ENCODE measurements at places on chromosomes 13 and 19.

- DNase-seq = no peak
Observed at GRCh38 chr13:27556109-27556508, 64.2 kb downstream of the LNX2 start.

GRCh38 chr13:104954210-104954609 is 1581.3 kb downstream of the EFNB2 start:
- no peak for DNase-seq

- DNase-seq = no peak
Observed at GRCh38 chr19:55157064-55157908, at the start of gene TNNI3. Gene TNNI3, minus strand, starts transcription at chr19:55157732. Its CDS starts 143 bp downstream, at chr19:55157589.

- DNase-seq = no peak
Observed at GRCh38 chr13:112346173-112346898, 29.8 kb upstream of the SPACA7 start.

- DNase-seq = no peak
Observed at GRCh38 chr19:56015756-56016155, 29.2 kb downstream of the NLRP5 start.

DNA sequence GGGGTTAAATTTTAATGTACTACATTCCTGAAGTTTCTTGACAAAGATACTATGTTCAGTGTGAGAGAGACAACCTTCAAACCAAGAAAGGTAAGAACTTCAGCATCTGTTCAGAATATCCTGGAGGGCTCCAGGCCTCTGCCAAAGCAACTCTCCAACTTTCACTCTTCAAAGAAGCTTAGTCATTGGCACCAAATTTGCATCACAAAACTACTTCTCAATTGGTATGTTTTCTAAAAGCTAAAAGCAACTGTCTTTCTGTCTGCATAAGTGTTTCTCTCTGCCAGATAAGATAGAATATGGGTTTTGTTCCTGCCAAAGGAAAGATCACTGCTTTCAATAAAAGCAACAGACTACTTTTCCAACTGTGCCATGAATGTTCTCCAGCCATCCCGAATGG is 187.4 kb downstream of the SUCLA2 start:
- no peak for DNase-seq

GRCh38 chr13:47288546-47288945 is 391.7 kb upstream of the HTR2A start:
- DNase-seq = no peak

DNA sequence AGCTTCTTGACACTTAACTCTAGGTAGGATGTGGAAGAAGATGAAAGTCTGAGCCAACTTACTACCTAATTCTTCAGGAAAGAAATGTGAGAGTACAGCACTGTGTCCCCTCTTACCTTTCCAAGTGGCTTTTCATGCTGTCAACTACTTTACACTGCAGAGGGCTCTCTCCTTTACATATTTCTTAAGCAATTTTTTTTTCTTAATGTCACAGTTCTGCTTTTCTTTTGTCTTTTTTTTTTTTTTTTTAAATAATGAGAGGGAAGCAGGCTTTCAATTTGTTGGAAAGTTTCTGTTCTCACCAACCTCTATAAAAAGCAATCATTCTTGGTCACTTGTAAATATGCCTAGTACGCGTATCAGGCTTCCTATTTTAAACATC is 212.7 kb upstream of the MIR17HG start:
- DNase-seq = no peak

GRCh38 chr13:21998279-21998990 is 327.6 kb downstream of the FGF9 start:
- no peak for DNase-seq

DNA sequence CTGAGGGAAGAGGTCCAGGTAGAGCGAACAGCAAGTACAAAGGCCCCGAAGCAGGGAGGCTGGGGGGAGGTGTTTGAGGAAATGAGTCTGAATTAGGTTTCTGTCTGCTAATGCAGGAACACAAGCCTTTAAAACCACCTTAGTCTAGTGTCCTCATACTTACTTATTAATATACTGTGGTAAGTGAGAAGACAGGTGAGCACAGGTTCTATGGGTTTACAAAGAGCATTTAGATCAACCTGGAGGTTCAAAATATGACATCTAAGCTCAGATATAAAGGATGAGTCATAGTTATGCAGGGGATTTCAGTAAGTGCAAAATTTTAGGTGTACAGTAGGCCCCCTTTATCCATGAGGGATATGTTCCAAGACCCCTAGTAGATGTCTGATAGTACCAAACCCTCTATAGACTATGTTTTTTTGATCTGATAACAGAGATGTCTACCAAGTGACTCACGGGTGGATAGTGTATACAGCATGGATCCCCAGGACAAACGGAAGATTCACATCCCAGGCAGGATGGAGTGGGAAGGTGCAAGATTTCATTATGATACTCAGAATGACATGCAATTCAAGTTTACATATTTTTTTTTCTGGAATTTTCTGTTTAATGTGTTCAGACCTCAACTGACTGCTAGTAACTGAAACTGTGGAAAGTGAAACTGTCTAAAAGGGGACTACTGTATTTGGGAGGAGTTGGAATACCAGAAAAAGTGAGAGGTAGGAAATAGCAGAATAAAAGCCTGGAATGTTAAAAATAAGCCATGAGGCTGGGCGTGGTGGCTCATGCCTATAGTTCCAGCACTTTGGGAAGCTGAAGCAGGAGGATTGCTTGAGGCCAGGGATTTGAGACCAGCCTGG is 18.2 kb upstream of the MED4 start:
- no peak for DNase-seq

DNA sequence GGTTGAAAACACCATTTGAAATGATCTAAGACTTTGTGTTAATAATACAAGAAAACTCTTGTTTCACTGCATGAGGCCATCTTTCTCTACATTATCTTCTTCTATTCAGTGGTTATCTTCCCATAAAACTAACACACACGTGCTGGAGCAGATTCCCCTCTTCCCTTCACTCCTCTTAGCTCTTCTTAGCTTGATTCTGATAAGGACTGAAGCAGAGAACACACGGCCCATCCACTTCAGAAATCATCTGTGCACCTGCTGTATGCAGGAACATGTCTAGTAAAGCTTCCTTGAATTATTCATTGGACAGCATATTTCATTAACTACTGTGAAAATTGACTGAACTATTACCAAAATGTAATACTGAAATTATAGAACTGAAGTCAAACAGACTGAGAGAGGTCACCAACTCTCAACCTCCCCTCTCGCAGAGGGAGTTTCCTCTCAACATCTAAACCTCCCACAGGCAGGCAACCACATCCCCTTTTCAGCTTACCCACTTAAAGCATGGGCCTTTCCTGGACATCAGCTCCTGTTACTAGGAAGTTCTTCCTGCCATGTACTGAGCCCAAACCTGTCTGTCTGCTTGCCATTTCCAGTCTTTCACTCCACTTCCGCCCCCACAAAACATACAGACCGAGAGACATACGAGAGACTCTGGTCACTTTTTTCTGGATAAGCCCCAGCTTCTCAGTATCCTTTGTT is 113.9 kb downstream of the CRYL1 start:
- no peak for DNase-seq

GRCh38 chr19:47713046-47714021 is at the start of gene EHD2:
Gene EHD2, plus strand, starts transcription at chr19:47713422. Its CDS starts 3,191 bp downstream, at chr19:47716613.
- peak; percentile 56 for DNase-seq

DNA sequence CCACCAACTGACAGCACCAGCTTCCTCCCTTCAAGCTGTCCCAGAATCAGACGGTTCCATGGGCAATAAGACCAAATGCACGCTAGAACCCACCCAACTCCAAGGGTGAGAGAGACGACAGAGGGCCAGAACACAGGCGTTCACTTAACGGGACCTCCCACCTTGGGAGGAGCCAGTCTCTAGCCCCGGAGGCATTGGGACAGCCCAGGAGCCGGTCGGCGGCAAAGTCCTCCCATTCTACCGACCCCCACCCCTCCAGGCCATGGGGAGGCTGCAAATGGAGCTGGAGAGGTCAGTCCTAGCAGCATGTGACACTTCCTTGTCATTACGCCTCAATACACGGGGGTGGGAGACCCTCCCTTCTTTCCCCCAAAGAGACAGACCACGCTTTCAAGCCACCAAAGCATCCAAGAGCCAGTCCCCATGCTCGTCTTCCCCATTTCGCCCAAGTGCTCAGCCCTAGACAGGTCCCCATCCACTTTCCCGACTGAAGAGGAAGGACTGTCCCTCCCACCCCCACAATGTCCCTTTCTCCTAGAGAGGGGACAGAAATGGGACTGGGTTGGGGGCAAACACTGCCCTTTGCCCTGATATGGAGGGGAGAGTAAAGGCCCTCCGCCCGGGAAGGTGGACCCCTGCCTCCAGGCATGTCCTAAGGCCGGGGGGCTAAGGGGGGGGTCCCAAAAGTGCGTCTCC is 964 bp downstream of the KHSRP start:
- no peak for DNase-seq

DNA sequence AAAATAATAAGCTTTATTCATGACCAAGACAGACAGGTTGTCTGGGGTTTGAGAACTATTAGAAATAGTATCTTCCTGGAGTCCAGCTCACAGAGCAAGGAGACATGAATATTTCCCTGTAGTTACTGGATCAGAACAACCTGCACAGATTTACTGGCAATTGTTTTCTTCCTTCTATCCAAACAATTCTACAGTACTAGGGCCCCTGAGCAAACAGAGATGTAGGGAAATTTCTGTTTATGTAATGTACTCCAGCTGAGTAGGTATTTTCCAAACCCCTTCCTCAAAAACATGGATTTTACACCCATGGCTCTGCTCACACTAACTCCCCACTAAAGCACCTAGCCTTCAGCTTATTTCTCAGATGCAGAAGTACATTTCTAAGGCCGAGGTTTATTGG is 557.6 kb downstream of the GPC6 start:
- DNase-seq = no peak

DNA sequence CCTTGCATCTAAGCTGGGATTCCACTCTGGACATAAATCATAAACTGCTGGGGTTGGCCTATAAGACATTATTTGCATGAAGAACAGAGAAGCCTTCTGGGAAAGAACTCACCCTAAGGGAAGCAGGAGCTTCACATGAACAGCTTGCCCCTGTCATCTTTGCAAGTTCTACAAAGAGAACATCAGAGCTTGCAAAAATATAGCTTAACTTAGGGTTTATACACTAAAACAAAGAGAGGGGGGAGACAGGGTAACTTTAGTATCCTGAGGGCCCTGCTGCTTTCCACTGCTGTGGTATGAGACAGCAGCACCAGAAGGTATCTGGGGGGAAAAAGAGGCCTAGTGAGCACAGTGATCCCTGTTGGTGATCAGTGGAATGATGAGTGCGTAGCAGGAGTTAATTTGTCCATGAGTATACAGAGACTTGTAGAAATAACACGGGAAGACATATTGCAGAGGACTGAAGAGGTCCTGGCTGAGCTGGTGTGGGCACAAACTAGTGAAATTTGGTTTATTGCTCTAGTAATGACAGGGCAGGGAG is 116.1 kb upstream of the TSC22D1 start:
- DNase-seq = no peak

DNA sequence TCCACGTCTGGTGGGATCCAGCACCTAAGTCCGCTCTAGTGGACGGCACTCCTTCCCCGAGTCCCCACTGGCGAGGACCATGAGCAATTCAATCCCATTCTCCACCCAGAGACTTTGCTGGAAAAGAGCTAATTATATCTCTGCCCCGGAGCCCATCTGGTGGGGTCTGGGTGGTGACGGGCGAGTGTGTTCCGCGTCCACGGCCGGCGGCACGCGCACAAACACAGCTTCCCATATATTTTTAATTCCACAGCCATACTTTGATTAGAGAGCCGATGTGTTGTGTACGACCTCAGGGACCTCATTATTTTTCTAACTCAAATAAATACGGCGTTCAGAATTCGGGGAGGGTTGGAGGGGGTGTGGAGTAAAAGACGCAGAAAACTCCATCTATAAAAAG is 64.1 kb upstream of the ADGRE5 start:
- no peak for DNase-seq

- DNase-seq = no peak
Observed at GRCh38 chr19:405121-405965, 3.6 kb downstream of the C2CD4C start.

DNA sequence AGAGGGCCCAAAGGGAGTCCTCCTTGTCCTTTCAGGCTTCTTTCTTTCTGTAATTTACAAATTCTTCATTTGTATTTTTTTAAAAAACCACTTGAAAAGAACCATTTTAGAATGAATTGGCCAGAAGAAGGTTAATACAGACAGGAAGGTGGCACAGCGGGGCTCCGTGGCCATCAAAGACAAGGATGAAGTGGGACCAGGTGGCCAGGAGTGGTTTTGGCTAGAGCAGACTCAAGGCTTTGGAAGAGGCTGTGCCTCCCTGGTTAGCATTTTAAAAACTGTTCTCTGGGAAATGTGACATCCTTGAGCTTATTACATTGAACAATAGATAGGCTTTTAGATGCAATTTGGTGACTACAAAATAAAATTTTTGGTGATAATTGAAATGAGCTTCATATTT is 48.4 kb downstream of the ATP8A2 start:
- no peak for DNase-seq
